Activated CD4-positive, alpha-beta T cell treated with anti-CD3 and anti-CD28 coated beads for 36 hours (primary cell): ENCODE measurements at places on chromosomes 3 and 15. TPM values are rescaled to one million over a fixed set of nuclear protein-coding genes. Genes with fewer than 3 reads are reported as not detected.

CLDN1 gene
- 1.6 TPM for total RNA-seq

EID1 gene
- total RNA-seq: 82.5 TPM

P2RY1 gene
- 1.8 TPM for total RNA-seq

RBP2 gene
- not detected for total RNA-seq
